Fibroblast of gingiva (primary cell): ENCODE measurements at places on chromosomes 3 and 15.

GRCh38 chr3:40414270-40414669, 27.3 kb downstream of the ENTPD3 start:
- no peak for DNase-seq

GRCh38 chr15:44910981-44911625, 45.4 kb upstream of the TERB2 start:
- DNase-seq: no peak

DNA sequence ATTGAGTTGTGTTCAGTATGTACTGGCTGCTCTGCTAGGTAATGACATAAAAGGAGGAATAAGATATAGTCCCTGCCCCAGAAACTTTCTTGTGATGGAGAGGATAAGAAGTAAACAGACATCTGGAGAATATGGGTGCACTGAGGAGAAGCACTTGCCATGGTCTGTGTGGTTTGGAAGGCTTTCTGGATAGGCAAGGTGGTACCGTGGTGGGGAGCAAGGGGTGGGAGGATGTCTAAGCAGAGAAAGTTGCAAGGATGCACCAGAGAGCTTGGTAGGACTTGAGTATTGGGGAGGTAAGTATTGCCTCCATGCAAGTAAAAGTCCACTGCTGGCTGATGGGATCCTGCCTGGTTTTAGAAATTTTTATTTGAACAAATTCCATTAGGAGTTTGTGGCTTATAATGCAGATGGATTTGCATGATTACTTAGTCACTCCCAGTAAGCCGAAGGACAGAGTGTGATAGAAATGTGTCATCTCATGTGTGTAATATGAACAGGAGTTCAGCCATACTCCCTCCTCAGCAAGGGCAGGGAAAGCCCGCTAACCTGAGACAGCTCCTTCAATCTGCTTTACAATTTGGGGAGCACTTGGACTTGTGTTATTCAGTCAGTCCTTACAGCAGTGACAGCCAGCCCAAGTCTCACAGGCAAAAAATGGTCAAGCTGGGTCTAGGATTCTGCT, 53.6 kb downstream of the CLSTN2 start:
- DNase-seq: no peak

- DNase-seq: no peak
Observed at GRCh38 chr15:27250223-27250622, 279.2 kb downstream of the GABRG3 start.
